ENCODE measurements at places on chromosomes 13 and 19.

DNA sequence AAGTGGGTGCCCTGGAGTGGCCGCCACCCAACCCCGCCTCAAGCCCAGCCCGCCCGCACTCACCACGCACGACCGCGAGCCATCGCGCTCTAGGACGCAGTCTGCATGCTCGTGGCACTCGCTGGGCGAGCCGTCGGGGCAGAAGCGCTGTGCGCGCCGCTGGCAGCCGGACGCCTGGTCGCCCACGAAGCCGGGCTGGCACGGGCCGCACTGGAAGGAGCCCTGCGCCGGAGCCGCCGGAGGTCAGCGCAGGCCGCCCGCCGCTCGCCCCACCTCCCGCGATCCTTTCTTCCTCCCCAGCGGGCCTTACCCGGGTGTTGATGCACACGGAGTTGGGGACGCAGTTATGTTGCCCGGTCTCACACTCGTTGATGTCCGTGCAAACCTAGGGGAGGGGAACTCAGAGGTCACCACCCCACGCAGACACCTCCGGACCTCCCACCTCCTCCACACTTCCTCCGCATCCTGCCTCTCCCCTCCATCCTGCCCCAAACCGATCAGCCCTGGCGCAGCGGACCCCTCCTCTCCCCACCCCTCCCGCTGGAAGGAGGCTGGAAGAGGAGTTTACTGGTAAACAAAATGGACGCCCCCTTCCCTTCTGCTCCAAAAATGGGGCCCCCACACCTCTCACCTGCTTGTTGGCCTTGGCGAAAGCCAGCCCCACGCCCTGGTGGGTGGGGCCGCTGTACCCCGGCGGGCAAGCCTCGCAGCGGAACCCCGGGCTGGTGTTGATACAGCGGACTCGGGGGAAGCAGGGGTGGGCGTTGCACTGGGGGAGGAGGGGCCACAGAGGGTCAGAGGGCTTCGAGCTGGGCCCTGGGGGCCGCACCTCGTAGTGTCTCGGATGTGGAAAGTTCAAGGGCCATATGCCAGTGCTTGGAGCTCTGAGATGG, 2.3 kb downstream of the COMP start:
- no peak for ATAC-seq

GRCh38 chr19:46746281-46747057, at the start of gene STRN4:
Gene STRN4, minus strand, starts transcription at chr19:46746450. Its CDS starts 20 bp downstream, at chr19:46746430.
- peak; percentile 72 for ATAC-seq

- ATAC-seq: peak; percentile 87
Measured at GRCh38 chr13:41916173-41916954, 44.5 kb downstream of the VWA8 start.

GRCh38 chr13:36088001-36088400, 43.2 kb downstream of the DCLK1 start:
- no peak for ATAC-seq

DNA sequence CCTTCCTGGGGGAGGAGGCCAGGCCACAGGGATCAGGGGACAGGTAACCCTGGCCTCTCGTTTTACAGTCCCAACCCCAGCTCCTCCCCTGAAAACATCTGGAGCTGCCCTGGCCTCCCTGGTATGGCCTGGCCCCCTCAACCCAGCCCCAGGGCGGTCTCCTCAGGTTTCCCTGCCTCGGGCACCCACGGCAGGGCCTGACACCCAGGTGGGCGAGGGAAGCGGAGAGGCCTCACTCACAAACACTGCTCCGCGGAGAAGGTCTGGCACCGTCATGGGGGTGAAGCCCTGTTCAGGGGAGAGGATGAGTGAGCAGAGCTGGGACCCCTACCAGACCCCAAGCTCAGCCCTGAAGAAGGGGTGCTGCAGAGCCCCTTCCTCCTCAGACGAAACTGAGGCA, 6.5 kb upstream of the CCER2 start:
- ATAC-seq: no peak

DNA sequence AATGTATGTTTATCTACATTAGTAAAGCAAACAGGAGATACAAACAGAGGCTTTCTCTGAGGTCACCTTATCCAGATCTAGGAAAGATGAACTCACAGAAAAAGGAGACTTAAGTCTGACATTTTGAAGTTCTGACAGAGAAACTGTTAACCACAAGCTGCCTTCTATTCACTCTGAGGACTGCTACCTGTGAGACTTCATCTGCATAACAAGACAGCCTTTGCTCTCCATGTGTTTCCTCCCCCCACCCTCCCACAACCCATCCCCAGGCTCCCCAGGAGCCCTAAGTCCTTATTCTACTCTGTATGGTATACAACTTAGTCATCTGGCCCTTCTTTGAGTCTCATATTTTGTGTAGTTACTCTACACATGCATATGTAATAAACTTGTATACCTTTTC, 699.0 kb downstream of the FGF9 start:
- no peak for ATAC-seq

DNA sequence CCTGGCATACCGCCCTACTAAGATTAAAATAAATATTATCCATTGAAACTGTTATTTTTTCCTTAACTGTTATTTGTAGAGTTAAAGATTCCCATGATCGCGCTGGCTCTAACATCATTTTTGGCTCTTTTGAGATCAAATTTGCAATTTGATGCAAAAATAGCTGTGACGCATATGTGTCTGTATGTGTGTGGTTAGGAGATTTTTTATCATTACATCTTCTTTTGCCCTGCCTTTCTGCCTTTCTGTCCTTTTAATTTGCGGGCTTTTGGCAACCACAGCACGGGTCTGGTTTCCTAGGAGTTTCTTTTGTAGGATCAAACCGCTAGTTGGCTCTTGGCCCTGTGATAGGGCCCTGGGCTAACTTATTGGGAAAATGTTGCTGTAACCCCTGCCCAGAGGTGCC, 37.3 kb upstream of the ALOX5AP start:
- ATAC-seq: no peak

DNA sequence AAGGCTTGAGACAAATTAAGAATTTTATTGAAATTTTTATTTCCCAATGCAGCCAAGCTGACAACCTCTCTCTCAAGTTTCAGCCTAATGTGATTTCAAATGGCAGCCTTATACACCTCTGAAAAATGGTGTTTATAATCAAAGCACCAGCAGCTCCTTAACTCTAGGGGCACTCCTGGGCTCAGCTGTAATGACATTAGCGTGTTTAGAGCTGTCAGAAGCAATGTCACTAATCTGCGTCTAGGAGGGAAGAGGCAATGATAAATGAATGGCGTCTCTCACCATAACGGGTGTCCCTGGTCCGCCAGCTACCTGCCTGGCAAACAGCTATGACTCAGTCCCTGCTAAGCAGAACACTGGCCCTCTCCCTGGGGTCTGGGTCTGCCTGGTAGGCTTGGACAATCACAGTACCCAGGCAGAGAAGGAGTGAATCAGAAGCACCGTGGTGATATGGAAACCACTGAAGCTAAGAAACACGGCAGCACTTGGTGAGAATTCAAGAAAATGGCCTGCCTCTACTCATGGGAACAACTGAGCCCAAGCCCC, 131.8 kb upstream of the VSTM2B start:
- ATAC-seq: no peak

DNA sequence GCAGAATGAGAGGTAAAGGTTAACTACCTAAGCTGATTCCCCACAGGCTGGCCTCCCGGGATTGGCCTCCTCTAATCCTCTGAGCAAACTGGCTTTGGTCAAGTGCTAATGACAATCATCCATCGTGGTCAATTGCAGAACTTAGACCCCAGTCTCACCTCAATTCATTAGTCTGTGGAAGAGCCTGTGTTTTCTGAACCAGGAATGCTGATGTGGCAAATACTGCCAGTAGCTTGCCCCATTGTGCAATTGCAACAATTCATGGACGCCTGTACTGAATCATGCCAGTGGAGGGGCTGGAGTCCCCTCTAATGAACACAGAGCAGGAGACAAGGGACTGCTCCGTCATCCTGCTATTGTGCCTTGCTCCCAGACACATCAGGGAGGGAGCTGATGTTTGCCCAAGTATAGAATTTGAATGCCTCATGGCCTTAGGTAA, 1256.5 kb downstream of the EFNB2 start:
- no peak for ATAC-seq

- no peak for ATAC-seq
Measured at GRCh38 chr13:23748109-23748990, 140.8 kb downstream of the MIPEP start.

- no peak for ATAC-seq
Measured at GRCh38 chr13:49711218-49711863, 20.1 kb upstream of the EBPL start.

DNA sequence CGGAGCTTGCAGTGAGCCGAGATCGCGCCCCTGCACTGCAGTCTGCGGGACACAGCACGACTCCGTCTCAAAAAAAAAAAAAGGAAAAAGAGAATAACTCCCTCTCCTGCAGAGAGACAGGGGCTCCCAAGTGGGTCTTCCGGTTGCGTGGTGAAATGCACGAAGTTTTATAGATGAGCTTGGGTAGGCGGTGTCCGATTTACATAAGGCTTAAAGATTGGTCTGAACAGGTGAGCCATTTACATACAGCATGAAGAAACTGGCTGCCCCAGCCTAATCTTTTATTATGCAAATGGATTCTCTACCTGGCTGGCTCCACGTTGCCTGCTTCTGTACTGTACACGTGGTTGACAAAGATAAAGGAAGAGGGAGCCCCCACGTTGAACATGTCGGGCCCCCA, 19.5 kb downstream of the ADGRE2 start:
- ATAC-seq: no peak

- no peak for ATAC-seq
Measured at GRCh38 chr13:76331943-76332712, 554.1 kb downstream of the KCTD12 start.

- no peak for ATAC-seq
Measured at GRCh38 chr13:99254830-99255229, 3.3 kb downstream of the GPR18 start.

GRCh38 chr19:3784607-3785450, 1.4 kb downstream of the MATK start:
- ATAC-seq: no peak

GRCh38 chr19:45442778-45443461, 19.2 kb upstream of the ERCC1 start:
- no peak for ATAC-seq

DNA sequence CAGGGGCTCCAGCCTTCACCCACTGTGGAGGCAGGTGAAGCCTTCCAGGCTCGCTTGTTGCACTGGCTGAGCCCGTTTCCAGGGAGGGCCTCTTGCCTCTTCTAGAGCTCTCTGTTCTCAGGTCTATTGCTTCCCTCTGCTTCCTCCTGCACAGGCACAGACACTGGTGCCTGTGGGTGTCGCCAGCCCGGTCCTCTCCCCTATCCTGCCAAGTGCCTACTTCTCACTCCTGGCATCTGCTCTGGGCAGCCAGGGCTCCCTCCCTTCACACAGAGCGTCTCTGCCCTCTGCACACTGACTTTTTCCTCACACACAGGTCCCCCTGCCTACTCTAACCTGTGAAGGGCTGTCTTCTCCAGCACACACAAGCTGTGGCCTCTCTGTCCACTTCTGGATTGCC, 60.3 kb downstream of the SLC7A9 start:
- peak; percentile 13 for ATAC-seq

GRCh38 chr19:8046569-8047165, 5.9 kb upstream of the CCL25 start:
- ATAC-seq: no peak

DNA sequence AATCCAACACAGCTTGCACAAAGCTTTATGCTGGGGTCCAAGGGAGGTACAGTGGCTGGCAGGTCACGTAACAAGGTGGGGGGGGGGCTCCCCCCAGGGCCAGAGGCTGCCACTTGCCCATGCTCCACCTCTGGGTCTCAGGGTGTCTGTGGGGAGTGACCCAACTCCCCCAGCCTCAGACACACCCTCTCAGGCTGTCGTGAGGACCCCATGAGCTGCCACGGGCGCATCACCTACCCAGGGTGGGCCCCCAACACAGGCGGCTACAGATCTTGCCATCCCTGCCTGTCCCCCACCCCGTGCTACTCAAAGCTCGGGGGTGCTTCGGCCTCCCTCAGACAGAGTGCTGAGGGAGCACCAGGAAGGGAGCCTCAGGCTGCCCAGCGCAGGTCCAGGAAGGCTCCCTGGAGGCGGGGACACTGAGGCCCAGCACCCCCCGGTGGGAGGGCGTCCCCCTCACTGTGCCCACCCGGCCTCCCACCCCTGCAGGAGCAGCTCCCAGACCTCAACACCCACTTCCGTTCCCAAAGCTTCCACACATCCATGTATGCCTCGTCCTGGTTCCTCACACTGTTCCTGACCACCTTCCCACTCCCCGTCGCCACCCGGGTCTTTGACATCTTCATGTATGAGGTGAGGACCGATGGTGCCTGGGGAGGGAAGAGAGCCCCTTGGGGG, 21.1 kb downstream of the EVI5L start:
- ATAC-seq: no peak

DNA sequence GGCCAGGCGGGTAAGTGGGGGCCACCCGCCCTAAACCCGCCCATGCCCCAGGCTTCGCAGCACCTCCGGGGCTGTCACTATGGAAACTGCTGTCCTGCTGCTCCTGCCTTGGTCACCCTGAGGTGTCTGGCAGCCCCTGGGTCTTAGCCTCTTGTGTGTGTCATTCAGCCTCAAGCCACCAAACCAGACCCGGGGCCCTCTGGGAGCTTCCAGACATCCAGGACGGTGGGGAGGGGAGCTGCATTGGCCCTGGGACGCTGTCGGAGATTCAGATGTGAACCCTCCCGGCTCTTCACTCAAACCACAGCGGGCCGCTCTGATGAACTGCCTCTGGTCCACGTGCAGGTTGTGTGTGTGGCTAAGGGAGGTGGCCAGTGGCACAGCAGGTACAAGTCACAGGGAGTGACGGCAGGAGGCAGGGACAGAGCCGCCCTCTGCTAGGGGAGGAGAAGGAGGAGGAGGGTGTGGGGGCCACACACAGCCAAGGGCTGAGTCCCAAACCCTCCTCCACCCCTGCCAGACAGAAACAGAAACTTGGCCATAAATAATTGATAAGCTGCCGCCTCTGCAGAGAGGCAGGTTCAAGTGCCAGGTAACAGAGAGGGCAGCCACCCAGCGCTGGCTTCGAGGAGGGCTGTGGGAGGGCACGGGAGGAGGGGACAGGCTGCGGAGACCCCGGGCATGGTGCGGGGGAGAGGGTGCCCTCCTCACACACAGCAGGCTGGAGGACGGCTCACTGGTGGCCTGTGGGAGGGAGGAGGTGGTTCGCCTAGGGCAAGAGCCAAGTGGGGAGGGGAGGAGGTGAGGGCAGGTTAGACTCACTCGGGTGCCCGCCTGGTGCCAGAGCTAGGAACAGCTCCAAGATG, 8.0 kb downstream of the NANOS3 start:
- ATAC-seq: no peak

DNA sequence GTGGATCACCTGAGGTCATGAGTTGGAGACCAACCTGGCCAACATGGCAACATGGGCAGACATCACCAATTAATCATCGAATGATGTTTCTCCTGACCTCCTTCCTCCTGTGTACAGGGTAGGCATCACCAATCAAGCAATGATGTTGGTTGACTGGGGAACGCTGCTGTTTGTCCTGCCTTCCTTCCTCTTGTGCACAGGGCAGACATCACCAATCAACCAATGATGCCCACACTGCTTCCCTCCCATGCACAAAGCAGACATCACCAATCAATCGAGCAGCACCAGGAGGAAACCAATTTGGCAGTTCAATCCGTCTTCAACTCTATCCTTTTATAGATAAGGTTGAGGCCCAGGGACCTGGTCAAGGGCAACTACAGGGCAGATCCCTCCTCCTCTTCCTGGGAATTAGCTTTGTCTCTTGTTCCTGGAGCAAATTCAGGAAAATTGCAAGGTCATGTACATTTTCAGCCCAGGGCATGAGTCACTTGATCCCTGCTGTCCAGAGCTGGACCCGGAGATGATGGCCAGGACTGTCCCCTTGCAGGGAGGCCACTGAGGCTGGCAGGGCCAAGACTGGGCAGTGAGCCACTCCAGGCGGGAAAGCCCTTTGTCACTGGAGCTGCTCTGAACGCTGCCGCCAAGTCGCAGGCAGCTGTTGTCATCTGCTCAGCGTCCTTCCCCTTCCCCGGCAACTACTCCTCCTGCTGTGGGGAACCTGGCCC, 5.3 kb upstream of the CSNK1G2 start:
- no peak for ATAC-seq
